ENCODE measurements at places on chromosomes 1 and 21.

- DNase-seq: no peak
These were observed 5.1 kb upstream of the SPATC1L start for GRCh38 chr21:46189213-46189958.

- no peak for DNase-seq
These were observed at the start of gene RNF220 for GRCh38 chr1:44405031-44405797. TSS of gene RNF220 (plus strand) at chr1:44405255.

GRCh38 chr1:182299728-182300616 is 91.6 kb downstream of the GLUL start:
- DNase-seq: no peak

- no peak for DNase-seq
These were observed 587.7 kb downstream of the MATN1 start for GRCh38 chr1:30135698-30136097.

GRCh38 chr1:106435269-106435668 is 621.2 kb upstream of the PRMT6 start:
- no peak for DNase-seq

- DNase-seq: no peak
These were observed 38.7 kb downstream of the BCL9 start for GRCh38 chr1:147579934-147580537.

DNA sequence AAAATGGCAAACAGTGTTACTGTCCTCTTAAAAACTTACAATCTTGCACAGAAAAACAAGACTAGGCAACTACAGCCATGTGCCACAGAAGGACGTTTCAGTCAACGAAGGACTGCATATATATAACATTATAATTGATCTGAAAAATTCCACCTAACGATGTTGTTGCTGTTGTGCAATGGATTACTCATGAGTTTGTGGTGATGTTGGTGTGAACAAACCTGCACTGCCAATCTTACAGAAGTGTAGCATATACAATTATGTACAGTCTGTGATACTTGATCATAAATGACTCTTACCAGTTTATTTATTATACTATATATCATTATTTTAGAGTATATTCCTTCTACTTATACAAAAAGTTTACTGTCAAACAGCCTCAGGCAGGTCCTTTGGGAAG is 6.8 kb upstream of the VAMP4 start:
- DNase-seq: no peak

GRCh38 chr1:203369666-203370065 is 18.7 kb upstream of the FMOD start:
- DNase-seq: no peak

GRCh38 chr1:61754545-61754944 is 12.3 kb downstream of the PATJ start:
- peak; percentile 71 for DNase-seq

DNA sequence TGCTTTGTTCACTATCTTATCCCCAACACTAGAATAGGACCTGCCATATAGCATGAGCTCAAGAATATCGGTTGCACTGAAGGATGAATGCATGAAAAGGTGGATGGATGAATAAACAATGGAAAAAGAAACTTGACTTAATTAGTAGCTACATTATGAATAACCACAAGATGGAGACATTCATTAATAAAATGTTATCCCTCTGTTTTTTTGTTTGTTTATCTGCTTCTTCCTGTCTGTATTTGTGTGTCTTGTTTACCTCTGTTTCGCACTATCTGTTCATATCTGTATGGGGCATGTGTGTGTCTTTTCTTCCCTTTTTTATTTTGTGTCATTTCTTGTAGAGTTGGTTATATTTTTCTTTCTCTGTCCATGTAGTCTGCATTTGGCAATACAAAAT is 1.1 kb upstream of the OR14I1 start:
- DNase-seq: no peak

- DNase-seq: no peak
These were observed 40.0 kb downstream of the FCRL5 start for GRCh38 chr1:157512036-157512969.

- no peak for DNase-seq
These were observed 345.1 kb downstream of the ST6GALNAC3 start for GRCh38 chr1:76419603-76420002.

DNA sequence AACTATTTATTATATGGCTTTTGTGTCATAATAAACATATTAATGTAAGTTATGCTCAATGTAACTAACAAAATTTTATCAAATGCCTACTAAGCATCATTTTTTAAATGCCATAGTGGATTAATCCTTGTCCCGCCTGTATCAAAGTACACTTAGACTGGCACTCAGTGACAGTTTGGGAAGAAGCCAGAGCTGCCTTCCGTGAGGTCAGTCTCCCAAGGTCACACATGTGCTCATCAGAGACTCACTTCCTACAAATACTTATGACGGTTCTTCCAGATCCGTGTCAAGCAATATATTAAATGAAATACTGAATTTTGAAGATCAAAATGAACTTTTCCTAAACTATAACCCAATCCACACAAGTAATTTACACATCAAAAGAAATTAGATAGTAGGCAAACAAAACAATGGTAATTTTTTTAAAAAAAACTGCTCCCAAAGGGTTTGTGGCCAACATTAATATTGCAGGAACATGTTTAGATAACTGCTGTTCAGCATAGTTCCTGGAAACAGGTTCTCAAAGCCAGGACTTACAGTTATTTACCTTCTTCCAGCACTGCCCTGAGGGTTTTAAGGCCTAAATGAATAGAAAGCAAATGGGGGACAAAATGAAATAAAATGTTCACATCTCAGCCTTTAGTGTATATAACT is 27.2 kb downstream of the WLS start:
- DNase-seq: no peak

DNA sequence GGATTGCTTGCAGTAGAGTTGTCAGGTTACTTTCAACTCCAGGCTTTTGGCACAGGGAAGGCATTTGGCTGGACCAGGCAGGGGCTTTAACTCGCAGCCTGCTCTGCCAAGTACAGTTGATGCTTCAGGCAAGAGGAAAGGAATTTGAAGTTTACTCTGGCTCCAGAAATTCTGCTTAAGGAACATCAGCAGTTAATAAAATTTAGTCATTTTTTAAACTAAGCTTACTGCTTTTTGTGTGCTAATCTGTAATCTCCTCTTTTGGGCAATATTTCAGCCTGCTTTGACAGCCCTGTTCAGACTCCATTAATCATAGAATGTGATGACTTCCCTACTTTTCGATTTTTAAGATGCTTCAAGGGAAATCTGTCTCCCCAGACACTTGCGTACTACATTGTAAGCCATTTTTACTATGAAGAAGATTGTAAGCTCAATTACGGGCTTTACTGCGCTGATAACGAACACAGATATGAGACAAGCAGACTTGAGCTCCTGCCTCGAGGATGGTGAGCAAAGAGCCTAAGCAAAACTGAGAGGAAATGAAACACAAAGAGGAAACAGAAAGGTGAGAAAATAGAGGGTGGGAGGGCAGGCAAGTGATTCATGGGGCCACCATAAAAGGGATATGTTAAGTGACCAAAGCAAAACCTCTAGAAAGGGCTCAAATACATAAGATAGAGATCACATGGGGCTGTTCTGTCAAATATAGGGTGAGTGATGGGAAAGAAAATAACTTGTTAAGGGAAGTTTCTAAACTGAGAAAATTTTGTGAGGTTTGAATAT is 76.6 kb upstream of the VAV3 start:
- DNase-seq: no peak

DNA sequence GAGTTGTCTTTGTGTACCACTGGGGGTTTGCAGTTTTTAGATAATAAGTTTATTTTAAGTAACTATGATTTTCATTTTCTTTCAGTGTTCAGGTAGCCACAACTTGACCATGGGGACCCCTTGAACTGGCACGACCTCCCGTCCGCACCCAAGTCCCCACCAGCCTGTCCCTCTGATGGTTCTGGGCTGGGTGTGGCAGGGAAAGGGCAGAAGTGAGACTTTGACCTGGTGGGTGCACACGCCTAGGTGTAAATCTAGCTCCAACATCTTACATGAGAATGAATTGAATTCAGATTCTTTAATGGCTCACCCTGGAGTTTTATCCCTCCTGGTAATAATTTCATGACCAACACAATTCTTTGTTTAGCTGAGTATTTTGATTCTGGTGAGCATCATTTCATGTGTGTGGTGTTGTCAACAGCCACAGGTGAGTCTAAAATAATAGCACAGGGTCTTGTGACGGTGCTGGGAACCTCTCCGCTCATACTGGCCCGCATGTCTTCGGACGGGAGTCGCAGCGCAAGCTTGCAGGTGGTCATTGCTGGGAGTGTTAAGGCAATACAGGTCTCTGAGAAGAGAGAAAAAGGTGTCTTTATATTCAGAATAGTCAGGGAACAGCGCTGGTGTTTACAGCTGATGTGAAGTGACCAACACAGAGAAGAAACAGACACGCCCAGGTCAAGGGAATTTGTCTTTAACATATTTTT is 50.8 kb upstream of the POFUT2 start:
- DNase-seq: no peak

DNA sequence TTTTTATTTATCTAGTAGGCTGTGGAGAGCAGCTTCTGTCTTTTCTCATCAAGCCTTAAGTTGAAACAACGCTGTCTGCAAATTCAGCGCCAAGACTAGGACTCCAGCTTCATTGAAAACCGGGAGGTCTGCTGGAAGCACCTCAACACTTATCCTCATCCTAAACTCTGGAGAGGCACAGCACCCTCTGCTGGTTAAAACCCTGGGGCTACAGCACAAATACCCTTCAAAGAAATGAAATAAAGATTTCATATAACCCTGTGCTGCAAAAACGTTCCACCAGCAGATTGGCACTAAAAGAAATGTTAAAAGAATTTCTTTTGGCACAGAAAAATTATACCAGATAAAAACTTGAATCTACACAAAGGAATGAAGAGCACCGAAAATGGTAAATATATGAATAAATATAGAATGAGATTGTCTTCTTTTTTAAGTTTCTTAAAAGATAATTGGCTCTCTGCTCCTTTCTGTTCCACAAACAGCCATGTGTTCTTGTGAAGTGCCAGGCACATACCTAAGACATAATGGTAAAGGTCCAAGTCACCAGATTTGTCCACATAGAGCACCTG is 227.7 kb upstream of the SAMSN1 start:
- no peak for DNase-seq

- DNase-seq: no peak
These were observed 119.3 kb upstream of the MAGI3 start for GRCh38 chr1:113271039-113271438.

- DNase-seq: no peak
These were observed 12.0 kb downstream of the FHAD1 start for GRCh38 chr1:15258833-15259621.

GRCh38 chr1:29590583-29591565 is 354.6 kb downstream of the PTPRU start:
- no peak for DNase-seq

DNA sequence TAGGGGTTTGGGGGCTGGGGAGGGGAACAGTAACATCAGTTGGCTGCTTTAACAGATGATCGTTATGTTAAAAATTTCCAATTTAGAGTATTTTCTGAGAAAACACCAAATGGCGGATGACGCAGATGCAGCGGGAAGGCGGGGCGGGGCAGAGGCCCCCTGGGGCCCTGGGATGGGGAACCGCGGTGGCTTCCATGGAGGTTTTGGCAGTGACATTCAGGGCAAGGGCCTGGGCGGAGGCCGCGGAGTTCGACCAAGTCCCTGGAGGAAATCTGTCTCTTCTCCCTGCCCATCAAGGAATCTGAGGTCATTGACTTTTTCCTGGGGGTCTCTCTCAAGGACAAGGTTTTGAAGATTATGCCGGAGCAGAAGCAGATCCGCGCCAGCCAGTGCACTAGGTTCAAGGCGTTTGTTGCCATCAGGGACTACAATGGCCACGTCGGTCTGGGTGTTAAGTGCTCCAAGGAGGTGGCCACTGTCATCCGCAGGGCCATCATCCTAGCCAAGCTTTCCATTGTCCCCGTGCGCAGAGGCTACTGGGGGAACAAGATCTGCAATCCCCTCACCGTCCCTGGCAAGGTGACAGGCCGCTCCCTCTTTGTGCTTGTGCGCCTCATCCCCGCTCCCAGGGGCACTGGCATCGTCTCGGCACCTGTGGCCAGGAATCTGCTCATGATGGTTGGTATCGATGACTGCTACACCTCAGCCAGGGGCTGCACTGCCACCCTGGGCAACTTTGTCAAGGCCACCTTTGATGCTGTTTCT is 310.2 kb downstream of the PTPRC start:
- no peak for DNase-seq

GRCh38 chr1:18946550-18947381 is 9.7 kb downstream of the IFFO2 start:
- DNase-seq: no peak

DNA sequence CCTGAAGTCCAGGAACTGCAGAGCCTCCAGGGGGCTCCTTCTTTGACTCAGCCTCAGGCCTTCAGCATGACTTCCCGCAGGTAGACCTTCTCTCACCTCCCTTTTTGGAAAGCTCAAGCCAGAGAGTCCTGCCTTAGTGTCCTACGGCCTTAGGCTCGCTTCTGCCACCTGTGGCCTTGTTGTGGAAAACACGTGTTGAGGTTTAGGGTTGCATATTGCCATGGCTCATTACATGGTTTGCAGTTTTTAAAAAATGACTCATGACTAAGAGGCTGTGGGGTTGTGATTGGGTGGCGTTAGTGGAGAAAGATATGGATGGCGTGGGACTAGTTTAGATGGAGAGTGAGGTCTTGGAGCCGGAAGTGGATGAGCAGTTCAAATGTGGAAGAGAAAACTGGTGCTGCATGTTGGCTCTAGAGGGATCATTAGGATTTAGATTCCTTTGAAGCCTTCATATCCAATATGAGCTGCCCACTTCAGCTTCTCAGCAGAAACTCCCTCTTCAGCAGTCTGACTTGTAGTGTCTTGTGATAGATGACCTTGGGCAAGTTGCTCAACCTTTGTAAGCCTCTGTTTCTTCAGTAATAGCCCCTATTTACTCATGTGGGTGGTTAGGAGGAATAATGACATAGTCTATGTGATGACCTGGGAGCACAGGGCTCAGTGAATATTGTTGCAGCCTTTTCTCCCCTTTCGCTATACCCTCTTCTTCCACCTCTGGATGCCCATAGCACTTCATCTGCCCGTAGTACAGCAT is 6.5 kb upstream of the FGGY start:
- DNase-seq: no peak

GRCh38 chr1:94285031-94285654 is 47.8 kb upstream of the ARHGAP29 start:
- no peak for DNase-seq

GRCh38 chr21:38268864-38269575 is 12.2 kb downstream of the KCNJ15 start:
- no peak for DNase-seq

- no peak for DNase-seq
These were observed 122.5 kb downstream of the GLUL start for GRCh38 chr1:182269097-182269496.

DNA sequence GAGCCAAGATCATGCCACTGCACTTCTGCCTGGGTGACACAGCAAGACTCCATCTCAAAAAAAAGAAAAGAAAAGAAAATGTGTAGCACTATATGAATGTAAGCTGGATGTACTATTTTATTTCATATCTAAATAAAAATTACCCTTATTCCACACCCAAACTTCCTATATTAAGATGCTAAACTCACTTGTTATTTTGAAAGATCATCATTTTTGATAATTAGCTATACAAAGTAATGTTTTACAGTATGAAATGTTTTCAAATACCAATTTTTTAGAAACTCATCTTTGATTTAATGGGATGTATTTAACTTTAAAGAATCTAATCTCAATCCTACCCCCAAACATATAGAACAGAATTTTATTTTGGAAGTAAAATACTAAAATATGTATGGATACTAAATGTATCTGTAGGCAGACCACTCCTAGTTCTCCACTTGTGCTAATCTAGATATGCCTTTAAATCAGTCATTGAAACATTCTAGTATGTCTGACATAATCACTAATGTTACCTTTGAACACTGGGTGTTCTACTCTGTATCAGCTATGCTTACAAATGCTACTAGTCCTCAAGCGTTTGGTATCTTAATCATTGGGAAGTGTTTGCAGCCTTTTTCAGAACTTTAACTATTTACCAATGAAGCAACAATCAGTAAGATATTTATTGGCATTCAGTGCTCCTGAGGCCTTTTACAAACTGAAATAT is 12.9 kb downstream of the MIER1 start:
- no peak for DNase-seq

All from keratinocyte (primary cell).